Testis (tissue), 5 donors: ENCODE measurements at places on chromosomes 12 and 14. TPM values are rescaled to one million over a fixed set of nuclear protein-coding genes. Genes with fewer than 3 reads are reported as not detected.

SPIC gene
- total RNA-seq: not detected

- no peak for DNase-seq
These were observed 295.0 kb downstream of the GPHN start for GRCh38 chr14:66802962-66803361.

DLK1 gene
- 59.4 TPM for total RNA-seq

GRCh38 chr12:101619026-101619786, 24.4 kb downstream of the MYBPC1 start:
- DNase-seq: no peak

CLEC4C gene
- 2.1 TPM for total RNA-seq

DNA sequence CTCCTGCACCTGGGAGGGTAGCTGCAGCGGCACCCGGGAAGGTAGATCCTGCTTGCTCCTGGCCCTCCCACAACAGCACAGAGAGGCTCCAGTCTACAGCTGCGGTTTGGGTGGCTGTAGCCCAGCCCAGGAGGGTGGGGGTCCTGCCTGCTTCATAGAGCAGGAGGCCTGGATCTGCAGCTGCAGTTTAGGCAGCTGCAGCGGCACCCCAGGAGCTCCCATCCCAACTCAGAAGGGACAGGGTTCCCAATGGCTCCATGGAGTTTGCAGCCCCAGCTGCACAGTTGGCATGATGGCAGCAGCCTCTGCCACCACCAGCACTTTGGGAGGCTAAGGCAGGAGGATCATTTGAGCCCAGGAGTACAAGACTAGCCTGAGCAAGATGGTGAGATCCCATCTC, 38.5 kb downstream of the TIMELESS start:
- no peak for DNase-seq

DNA sequence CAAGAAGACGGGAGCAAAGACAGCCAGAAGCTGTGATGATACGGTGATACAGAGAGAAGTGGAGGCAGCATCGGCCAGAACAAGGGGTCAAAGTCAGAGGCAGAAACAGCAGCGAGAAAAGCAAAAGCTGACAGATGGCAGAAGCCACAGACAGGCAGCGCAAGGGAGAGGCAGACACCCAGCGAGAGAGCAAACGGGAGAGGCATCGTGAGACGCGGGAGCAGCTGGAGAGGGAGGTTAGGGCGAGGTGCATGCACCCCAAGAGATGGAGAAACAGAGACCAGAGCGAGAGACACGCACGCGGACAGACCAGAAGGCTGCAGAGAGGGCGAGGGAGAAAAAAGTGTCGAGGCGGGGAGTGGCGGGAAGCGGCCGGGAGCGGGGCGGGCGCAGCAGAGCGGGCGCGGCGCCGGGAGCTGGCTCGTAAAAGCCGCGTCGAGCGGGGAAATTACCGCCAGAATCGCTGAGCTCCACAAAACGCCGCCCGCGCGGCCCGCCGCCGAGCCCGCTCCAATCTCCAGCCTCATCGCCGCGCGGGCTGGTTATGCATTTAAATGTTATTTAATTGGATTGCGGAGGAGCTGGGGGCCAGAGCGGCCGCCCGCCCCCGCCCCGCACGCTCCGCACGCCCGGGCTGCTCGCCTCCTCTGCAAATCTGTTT, 15.6 kb downstream of the SMUG1 start:
- DNase-seq: peak; percentile 48

GRCh38 chr12:65494537-65494936, 216.1 kb downstream of the MSRB3 start:
- DNase-seq: no peak

TAS2R30 gene
- total RNA-seq: 11.1 TPM

DNA sequence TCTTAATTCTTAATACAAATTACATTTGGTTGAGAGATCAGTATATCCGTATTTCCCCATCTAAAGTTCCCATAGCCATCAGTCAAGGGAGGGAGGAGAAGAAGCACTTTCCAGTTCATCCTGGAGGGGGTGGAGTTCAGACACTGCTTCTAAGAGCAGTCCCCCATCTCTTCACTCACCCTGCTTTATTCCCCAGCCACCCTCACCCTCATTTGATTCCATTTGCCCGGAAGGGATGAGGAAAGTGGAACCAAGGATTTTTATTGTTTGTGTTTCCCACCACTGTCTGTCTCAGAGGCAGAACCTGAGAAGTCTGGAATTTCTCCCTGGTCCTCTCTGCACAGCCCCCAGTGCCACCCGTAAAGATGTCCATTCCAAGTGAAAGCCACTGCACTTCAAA, 134.2 kb upstream of the HIF1A start:
- DNase-seq: no peak

NRIP2 gene
- total RNA-seq: 2.6 TPM

DNA sequence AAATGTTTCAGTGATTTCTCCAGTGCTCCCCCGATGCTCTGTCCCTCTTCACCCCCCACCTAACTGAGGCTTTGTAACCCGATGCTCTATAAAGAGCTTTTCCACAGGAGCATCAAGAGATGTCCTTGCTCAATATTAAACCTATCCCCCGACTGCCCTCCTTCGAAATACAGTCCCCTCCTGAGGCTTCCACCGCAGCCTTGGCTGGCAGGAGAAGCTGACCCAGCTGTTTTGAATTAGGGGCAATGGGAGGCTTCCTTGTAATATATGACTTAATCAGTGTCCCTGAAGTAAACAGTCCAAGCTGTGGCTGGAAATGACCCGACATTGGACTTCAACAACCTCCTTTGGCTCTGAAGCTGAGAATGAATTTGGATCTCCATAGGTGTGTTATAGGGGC, 62.4 kb downstream of the TMEM30B start:
- DNase-seq: no peak

DNA sequence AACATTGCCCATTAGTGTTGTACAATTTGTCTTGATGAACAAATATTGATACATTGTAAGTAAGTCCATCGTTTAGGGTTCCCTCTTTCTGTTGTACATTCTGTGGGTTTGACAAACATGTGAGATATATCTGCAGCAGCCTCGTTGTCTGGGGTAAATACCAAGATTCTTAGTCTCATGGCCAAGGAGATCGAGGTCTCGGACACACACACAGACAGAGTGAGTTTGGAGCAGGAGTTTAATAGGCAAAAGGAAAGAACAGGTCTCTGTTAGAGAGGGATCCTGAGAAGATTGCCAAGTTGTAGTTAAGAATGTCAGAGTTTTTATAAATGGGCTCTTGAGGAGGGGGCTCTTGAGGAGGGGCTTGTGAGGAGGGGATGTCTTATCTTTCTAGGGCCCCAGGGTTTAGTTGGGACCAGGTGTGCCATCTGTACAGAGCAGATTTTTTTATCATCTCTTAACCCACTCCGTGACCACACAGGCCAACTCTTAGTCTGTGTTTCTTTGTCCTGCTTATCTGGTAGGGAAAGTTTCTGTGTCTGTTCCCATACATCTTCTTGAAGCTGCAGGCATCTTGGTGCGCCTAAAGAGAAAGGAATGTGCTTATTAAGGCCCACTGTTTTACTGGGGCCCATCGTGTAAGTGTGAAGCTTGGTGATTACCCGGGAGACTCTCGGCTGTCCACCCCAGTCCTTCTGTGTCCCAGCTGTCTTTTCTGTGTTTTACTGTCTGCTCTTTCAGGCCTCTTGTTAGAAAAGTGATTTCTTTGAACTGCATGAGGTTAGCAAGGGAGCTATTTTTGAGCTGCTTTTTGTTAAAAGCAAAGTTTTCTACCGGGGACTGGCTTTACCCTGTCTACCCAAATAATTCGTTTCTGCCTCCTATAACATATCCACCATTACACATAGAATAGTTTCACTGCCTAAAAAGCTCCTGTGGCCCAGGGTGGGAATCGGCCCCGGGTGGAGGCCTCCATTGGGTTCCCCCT, 22.4 kb upstream of the CLEC2D start:
- peak; percentile 19 for DNase-seq

DNA sequence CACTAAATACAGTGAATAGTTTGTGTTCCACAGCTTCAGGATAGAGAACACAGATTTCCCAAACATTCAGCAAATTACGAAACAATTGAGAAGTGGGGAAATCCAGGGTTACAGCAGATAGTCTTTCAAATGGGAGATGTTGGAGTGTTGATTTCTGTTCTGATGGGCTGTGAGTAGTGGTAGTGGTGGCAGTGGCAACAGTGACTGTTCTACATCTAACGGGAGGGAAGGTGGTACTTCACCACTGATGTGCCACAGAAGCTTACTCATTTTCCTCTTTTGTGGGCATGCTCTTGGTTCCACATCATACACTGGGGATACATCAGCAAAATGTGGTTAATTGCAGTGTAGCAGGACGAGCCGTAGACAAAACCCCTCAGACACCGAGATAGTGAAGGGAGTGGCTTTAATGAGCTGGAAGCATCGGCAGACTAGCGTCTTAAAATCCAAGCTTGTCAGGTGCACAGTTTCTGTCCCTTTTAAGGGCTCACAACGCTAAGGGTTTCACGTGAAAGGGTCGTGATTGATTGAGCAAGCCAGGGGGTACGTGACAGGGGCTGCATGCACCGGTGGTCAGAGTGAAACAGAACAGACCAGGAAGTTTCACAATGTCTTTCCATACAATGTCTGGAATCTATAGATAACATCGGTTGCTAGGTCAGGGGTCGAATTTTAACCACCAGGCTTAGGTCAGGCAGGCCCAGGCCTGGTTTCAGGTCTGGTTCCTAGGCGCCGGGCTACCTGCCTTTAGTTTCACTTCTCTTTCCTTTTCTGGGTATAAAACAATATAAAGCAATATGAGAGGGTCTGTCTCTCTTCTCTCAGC, 330.6 kb upstream of the FBXO33 start:
- no peak for DNase-seq

STAC3 gene
- total RNA-seq: 5.0 TPM

SYNJ2BP gene
- total RNA-seq: 16.2 TPM

ADSS1 gene
- total RNA-seq: 48.7 TPM

- DNase-seq: no peak
These were observed 682 bp upstream of the TRIP11 start for GRCh38 chr14:92040431-92041051.
